Activated CD4-positive, CD25-positive, alpha-beta regulatory T cell (primary cell): ENCODE measurements at places on chromosomes 1 and 21.

GRCh38 chr21:38815060-38815405 is 9.3 kb downstream of the ETS2 start:
- no peak for DNase-seq

GRCh38 chr1:46174448-46175231 is at the start of gene TSPAN1:
Gene TSPAN1 (plus strand): TSS chr1:46175087. CDS start chr1:46181108, 6,021 bp downstream.
- DNase-seq = no peak

DNA sequence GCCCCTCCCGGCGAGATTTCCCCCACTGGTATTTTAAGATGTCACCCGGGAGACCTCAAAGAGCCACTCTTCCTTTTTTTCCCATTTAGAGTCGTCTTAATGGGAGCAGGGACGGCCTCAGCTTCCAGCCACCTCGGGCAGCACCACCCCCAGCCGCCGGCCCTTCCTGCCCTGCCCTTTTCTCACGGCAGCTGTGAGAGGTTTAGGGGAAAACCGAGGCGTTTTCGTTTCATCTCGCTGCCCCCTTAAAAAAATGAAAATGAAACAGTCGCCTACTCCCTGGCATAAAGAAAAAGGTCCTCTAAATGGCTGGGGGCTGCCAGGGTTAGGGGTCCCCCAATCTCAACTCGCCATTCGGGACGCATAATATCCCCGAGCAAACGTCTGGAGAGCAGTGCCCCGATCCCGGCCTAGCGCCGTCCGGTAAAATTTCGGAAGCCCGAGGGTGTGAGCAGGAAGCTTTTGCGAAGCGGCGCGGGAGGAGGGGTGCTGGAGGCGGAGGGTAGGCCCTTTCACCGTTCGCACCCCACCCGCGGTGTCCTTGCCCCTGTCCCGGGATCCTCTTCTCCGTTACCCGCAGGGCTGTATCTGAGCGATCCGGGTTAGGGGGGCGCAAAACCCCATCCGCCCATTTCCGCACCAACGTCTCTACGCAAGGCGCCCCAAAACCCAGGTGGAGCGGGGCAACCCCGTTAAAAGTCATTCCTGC is 1.2 kb downstream of the RUNX3 start:
- peak; percentile 23 for DNase-seq

DNA sequence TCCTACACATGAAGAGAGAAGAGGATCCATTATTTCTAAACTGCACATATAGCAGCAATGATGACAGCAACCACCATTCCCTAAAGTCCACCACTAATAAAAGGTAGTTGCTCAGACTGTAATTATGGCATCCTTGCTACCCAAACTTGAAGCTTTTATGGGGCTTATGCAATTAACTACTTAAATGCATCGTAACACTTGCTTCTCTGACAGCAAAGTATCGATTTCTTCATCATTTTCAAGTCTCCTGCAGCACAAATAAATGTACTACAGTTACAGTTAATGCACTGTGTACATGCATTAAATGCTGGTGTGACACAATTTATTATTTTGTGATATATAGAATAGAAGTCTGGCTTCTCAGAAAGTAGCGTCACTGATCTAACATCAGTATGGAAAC is 241.7 kb downstream of the USH2A start:
- DNase-seq = no peak

DNA sequence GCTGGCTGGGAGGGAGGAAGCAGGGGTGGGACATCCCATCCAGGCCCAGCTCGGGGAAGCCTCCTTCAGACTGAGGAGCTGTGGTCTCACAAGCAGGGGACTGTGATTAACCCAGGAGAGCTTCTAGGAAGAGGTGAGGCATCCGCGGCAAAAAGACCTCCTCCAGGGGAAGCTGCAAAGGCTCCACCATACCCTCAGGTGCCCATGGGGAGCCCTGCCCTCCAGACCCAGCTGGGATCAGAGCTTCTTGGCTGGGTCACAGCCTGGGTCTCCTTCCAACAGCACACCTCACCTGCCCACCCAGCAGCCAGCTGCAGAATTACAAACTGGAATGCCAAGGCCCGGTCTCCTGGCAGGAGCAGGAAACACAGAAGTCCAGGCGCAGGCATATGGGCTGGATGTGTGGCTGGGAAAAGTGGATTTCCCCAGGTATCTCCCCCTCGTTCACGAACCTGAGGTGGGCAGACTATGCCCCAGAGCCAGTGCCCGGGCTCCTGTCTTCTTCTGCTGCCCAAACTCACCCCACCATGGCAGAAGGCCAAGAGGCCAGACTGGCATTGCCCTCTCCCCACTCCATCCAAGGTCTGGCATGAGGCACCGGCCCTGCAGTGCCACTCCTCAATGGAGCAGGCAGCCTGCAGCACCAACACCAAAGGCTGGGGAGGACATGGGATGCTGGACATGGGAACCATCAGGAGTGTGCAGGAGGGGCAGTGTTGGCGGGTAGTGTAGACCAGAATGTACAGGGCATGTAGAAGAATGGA is 15.4 kb upstream of the ARF1 start:
- no peak for DNase-seq

GRCh38 chr1:94931254-94931841 is 4.4 kb upstream of the CNN3 start:
- DNase-seq = no peak
